ENCODE measurements at places on chromosomes 16 and 17.

DNA sequence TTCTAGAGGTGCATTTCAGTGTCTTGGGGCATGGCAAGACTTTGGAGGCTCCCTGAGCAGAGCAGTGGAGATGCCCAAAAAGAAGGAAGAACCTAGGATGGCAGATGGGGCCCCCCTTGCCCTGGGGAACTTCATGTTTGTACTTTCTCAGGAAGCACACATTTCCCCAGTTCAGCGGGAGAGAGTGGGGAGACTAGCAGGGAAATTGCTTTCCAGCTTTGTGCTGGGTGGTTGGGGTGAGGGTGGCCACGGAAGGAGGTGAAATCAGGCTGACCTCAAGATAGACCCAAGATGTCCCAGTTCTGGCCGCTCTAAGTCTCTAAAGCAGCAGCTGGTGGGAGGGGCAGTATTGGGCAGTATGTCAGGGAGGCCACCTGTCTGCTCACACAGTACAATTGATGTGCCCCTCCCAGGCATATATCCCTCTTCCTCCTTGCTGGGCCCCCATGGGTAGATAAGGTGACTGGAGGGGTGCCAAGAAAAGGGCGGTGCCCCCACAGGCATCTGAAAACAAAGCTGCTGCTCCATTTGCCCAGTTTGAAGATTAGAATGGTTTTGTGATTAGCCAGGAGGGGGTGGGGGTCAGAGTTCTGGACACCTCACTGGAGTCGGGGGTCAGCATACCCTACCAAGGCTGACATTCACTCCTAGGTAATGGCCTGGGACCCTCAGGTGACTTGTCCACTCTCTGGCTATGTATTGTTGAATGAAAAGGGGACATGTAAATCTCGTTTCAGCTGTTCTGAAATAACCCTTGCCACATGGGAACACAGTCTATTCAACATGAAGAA, 17.1 kb upstream of the NAGLU start:
- DNase-seq, result no peak

DNA sequence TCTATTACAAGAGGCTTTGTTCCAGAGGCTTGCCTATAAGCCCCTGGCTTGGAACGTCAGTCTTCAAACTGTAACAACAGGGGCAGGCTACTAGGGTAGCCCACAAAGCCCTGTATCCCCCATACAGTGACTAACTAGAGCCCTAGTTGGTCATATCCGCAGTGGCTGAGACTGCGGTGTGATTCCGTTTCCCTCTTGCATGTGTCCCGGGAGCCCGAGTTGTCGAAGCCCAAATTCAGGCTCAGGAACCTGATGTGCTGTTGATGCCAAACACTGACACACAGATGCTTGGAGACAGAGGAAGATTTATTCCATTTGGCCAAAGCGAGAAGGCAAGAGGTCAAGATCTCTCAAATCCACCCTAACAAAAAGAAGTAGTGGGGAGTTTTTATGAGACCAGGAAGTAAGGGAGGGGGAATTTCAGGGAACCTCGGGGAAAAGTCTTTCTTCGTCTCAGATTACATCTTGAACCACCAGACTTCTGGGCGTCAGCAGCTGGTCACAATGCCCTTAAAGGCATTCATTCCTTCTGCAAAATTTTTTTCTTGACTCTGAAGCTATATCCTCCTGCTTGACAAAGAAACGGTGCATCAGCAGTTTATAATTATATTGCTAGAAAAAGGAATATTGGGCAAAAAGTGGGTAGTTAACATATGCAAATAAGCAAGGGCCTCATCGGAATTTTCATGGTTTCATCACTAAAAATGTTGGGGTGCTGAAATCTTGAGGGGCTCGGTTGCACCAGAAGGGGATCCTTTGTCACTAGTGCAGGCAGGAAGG, 879 bp downstream of the SLFN5 start:
- peak; percentile 46 for DNase-seq

DNA sequence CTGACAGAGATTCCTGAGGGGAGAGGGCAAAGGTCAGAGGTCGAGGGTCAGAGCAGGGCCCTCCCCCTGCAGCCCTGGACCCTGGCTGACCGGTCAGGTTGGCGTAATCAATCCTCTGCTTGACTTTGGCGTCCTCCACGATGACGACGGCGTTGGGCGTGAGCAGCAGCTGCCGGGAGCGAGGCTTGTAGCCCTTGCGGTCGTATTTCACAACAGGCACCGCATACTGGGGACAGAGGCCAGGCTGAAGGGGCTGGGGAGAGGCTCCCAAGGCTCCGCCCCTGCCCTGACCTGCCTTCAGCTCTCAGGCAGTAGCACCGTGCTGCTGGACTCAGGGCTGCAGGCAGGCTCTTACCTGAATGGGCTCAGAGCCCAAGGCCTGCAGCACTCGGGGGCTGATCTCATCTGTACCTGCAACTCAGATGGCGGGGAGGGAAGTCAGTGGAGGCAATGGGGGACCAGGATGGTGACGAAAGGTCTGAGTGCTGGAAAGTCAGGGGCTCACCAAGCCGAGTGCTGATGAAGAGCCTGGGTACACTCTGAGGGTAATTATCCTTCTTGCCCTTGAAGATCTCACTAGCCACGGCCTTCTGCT, 12.0 kb upstream of the CRK start:
- no peak for DNase-seq

DNA sequence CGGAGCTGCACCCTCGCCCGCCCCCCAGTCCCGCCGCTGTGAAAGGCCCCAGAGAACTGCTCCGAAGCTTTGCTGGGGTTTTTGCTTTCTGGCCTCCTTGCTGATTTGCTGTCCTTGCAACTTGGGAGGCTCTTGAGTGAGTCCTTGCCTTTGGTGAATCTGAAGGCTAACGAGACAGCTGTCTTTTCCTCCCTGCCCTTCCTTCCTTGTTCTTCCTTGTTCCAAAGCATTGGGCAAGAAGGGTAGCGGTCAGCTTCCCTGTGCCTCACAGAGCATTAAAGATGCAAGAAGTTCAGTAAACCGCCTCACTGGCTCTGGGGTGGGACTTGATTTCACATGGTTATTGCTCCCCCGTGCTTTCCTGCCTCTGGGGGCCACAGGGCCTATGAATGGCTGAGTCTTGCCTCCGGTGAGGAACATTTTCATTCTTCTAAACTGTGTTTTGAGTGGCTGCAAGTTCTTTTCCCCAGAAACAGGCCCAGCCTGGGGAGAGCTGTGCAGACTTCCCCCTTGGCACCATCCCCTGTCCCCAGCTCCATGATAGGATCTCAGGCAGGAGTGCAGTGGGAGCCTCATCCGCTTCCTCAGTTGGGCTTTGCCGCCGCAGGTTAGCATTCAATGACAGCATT, 1.4 kb downstream of the YPEL2 start:
- no peak for DNase-seq

- no peak for DNase-seq
Measured at GRCh38 chr16:72182976-72183375, 11.0 kb upstream of the PMFBP1 start.

- no peak for DNase-seq
Measured at GRCh38 chr17:28173801-28174200, 131.3 kb downstream of the NLK start.

- no peak for DNase-seq
Measured at GRCh38 chr17:81132197-81132540, 33.1 kb upstream of the PVALEF start.

GRCh38 chr17:38762231-38762630, 9.7 kb downstream of the PSMB3 start:
- DNase-seq, result no peak

DNA sequence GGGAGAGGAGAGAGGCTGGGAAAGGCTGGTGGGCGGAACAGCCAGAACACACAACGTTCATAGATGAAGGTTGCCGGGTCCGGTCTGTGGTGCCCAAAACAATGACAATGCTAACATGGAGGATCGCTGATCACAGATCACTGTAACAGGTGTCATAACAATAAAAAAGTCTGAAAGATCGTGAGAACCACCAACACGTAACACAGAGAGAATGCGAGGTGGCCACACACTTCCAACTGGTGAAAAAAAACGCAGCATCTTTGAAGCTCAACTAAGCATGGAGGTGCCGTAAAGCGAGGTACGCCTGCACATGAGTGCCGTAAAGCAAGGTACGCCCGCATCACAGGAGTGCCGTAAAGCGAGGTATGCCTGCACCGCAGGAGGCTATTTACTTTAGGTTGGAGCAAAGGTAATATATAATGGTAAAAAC, 42.3 kb downstream of the ABR start:
- DNase-seq, result no peak

DNA sequence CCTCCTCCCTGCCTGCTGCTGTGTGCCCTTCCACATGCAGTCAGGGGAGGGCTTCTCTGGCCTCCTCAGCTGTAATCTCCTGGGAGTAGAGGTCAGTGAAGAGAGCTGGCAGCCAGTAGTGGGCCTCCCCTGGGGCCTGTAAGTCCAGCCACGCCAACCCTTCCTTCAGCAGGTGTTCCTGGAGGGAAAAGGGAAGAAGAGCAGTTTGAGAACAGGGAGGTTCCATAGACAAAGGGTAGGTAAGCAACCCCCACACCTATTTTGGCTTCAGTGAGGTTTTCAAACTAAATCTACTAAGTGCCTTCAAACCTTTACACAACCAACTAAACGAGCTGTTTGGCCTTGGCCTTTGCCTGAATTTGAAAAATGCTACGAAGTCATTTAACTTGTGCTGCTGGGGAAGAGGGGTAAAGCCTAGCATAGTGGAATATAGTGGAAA, 14.2 kb downstream of the SNF8 start:
- DNase-seq, result no peak

DNA sequence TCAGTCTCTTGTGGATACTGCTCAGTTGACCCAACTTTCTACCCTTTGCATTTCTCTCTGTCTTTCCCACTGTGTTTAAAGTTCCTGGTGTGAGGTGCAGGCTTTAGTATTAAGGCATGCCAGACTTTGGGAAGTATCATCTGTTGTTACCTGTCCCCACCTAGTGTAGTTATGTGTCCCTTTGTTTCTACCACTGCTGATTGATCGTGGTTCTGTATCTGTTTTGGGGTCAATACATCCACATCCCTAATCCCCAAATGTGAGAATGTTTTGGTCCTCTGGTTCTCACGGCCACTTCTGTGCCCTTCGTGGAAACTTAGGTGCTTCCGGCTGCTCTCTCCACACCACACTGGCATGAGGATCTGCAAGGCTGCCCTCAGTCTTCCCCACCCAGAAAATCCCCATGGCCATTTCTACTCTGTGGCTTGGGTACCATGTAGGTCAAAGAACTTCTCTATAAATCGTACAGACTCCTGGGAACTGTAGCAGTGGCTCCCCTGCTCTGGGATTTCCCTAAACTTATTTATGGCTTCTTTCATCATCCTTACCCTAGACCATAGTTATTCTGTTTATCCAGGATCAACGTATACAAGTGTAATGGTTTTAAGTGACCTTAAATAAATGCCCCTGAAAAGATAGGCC, 443.2 kb downstream of the XYLT1 start:
- no peak for DNase-seq

DNA sequence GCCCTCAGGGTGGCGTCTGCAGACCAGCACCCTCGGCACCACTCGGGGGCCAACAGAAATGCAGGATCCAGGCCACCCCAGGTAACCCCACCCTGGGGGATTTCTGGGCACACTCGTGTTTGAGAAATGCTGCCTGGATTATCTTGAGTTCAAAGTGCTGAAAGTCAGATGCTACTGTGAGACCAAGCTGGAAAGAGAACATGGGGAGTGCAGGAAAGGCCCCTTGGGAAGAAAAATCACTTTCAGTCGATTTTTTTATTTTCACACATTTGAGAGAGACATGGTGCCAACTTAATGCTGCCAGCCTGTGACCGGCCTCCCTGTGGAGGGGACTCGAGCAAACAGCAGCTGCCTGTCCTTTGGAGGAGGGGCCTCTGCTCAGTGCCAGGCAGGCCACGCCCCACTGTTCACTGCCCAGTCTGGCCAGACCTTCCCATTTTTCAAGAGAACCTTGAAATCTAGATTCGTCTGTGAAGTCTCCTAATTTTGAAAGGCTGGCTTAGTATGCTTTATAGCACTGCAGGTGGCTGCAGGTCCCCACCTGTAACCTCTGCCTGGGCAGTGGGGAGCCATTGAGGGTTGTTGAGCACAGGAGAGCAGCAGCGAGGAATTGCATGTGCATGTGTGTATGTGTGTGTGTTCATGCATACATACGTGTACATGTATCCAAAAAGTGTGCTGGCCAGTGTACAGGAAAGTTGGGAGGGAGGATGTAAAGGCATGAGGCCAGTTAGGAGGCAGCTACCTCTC, 70.7 kb upstream of the PLCG2 start:
- DNase-seq, result no peak

GRCh38 chr16:73289232-73289631, 241.3 kb upstream of the ZFHX3 start:
- DNase-seq, result no peak

DNA sequence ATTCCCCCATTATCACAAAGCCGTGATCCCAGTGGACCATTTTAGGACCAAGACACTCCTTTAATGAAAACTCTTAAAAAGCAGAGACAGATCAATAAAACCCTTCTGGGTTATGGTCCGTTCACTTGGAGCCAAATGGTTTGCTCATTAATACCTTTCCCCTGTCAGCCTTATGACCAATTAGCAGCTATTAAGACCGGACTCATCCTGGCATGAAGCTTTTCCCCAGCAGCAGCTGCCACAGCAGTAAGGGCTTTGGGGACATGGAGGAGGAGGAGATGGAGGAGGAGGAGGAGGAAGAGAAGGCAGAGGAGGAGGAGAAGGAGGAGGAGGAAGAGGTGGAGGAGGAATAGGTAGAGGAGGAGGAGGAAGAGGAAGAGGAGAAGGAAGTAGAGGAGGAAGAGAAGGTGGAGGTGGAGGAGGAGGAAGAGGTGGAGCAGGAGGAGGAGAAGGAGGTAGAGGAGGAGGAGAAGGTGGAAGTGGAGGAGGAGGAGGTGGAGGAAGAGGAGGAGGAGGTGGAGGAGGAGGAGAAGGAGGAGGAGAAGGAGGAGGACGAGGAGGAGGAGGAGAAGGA, 50.1 kb upstream of the IRX3 start:
- DNase-seq, result no peak

GRCh38 chr17:50816271-50816670, 19.1 kb upstream of the WFIKKN2 start:
- DNase-seq, result no peak

GRCh38 chr16:4525069-4525468, 13.5 kb downstream of the CDIP1 start:
- DNase-seq, result no peak

GRCh38 chr17:74362810-74363498, 1.3 kb upstream of the BTBD17 start:
- no peak for DNase-seq

DNA sequence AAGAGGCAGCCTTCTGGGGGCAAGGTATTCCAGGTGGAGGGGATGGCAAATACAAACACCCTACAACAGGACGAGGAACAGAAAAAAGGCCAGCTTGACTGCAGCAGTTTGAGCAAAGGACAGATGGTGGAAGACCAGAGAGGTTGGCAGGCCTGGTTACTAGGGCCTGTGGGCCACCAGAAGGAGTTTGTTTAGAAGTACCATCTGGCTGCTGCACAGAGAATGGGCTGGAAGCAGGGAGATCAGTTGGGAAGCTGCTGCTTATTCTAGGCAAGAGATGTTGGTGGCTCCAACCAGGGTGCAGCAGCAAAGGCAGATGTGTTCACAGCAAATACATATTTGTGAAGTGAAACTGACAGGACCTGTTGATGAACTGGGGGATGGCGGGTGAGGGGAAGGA, 2.9 kb upstream of the YPEL2 start:
- DNase-seq, result no peak

GRCh38 chr16:81431554-81432353, 12.9 kb upstream of the CMIP start:
- peak; percentile 81 for DNase-seq

- DNase-seq, result peak; percentile 91
Measured at GRCh38 chr16:85395207-85395912, 217.8 kb upstream of the GSE1 start.

Data from BJ (cell line).